ENCODE measurements at places on chromosomes 6 and 20. TPM values are rescaled to one million over a fixed set of nuclear protein-coding genes. Genes with fewer than 3 reads are reported as not detected.

GRCh38 chr6:34866509-34866908, 21.3 kb downstream of the TAF11 start:
- H3K36me3 ChIP-seq, result peaks cover 55% of the 10 kb centered on the region
- no peaks in the 10 kb centered on the region for H3K4me1 ChIP-seq
- no peak overlapping the region for H3K4me3 ChIP-seq
- no peaks in the 10 kb centered on the region for H3K27me3 ChIP-seq
- H3K27ac ChIP-seq, result no peak overlapping the region

DNA sequence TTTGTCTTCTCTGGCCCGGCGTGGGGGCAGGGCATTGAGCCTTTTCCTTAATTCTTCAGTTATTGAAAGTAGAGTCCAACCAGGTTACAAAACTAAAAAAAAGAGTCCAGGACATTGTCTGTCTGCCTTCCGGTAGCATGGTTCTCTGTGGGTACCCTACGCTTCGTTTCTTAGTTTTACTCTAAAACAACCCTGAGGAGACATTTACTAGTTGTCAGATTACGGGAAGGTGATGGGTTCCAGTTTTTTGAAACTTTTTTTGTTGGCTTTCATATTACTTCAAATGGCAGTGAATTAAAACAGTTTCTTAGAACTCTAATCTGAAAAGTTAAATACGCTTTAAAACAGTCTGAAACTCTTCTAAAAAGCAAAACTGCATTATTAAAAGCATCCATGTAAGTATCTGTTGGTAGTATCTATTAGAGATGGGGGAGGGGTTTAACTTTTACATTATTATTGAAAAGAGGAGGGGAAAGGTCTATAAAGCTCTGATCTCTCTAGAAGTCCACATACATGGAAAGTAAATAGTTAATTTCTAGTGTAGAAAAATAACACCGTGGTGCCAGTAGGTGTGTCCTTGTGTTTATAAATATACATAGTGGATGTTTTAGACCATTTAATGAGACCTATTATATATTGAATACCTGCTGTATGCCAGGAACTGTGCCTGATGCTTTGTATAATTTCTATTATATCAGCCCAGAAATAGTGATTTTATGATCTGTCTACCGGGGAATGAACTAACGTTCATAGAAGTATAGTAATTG, 2.2 kb downstream of the BICRAL start:
- H3K27ac ChIP-seq, result peak overlapping the region; percentile 99
- H3K27me3 ChIP-seq, result no peaks in the 10 kb centered on the region
- no peak for DNase-seq
- H3K36me3 ChIP-seq, result no peaks in the 10 kb centered on the region

- DNase-seq, result no peak
- no peaks in the 10 kb centered on the region for H3K36me3 ChIP-seq
- H3K4me3 ChIP-seq, result no peak overlapping the region
- H3K27me3 ChIP-seq, result peaks cover 59% of the 10 kb centered on the region
- no peak overlapping the region for H3K27ac ChIP-seq
These were observed 6.3 kb downstream of the OXT start for GRCh38 chr20:3077618-3078134.

DNA sequence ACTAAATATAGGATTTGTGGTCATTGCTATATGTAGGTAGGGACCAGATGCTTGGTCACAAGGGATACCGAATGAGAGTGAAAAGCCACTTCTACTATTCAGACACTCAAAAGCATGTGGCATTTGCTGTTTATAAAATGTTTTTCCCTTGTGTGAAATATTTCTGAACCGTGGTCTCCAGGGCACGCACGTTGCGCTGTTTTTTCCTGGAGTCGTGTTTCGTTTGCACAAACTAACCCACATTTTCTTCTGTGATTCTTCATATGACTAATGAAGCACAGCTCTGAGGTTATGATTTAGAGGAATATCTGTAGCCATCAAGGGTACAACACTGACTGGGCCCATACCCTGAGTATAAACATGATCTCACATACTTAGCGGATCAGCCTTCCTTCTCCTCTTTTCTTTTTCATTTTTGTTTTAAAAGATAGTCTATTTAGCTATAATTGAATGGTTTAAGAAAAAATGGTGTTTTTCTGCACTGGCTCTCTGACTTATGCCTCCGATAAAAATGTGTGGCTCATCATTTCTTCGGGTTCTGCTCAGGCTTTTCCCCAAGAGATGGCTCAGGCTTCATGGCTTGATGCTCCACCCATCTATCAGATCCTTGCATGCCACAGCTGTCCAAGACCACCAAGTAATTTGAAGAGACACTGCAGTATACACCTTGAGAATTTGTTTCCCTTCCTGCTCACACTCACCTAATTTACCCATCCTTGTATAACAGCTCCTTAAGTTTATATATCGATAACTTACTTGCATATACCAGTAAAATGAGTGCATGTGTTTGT, 59.9 kb upstream of the HBS1L start:
- no peaks in the 10 kb centered on the region for H3K4me1 ChIP-seq
- H3K27me3 ChIP-seq, result no peaks in the 10 kb centered on the region
- DNase-seq, result no peak
- no peaks in the 10 kb centered on the region for H3K36me3 ChIP-seq
- H3K27ac ChIP-seq, result no peak overlapping the region

DNA sequence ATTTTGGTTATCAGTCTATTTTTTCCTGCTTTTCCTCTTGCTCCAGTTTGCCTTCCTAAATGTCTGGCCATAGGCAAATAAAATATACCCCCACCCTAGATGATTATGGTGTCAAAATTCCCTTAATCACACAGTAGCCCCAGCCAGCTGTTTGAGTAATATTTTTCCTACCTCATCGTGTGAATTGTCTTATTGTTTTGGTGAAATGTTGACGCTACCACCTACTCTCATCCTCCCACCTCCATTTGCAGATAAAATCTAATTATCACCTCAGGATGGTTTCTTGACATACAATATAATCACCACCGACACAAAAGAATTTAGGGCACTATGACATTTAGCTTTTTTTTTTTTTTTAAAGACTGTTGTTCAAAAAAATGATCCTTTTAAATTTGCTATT, 44.1 kb upstream of the FUCA2 start:
- DNase-seq, result no peak
- peaks cover 24% of the 10 kb centered on the region for H3K4me1 ChIP-seq

DNA sequence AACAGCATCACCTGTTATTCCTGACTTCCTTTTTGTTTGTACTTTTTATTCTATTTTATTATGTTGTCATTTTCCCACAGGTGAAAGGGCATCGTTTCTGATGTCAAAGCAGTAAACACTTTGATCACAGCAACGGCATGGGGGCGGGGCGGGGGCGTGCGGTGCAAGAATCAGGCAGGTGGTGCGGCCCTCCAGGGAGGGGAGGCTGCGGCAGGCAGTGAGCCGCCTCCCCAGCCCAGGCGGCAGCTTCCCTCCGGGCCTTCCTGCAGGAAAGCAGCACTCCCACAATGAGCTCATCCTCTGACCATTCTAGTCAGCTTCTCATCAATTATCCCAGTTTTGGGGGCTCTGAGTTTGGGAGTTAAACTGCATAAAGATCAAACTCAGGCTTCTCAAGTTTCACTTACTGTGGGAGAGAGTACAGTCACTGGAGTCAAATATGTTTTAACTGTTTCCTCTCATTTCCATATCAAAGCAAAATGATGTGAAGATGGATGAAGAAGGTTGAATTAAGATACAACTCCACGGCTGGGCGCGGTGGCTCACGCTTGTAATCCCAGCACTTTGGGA, 608.4 kb upstream of the AGPAT4 start:
- no peaks in the 10 kb centered on the region for H3K36me3 ChIP-seq
- no peaks in the 10 kb centered on the region for H3K27me3 ChIP-seq
- H3K4me1 ChIP-seq, result no peaks in the 10 kb centered on the region
- H3K27ac ChIP-seq, result no peak overlapping the region
- H3K4me3 ChIP-seq, result no peak overlapping the region
- DNase-seq, result no peak

DNA sequence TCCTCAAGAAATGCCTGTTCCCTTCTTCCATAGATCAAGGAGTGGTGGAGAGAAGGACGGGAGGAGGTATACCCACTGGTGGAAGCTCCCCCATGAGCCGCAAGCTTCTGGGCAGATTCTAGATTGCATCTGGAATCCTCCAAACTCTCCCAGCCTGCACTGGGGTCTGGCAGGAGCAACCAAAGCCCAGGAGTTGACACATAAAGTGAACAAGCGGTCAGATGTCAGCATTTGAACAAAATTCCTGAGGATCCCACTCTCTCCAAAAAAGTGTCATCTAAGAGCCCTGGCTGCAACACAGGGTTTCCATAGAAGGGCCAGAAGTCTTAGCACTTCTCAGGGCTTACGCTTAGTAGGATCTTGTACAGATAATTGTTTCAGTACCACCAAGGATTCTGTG, 88.2 kb downstream of the KCNB1 start:
- H3K36me3 ChIP-seq, result no peaks in the 10 kb centered on the region
- peaks cover 4% of the 10 kb centered on the region for H3K27me3 ChIP-seq
- H3K27ac ChIP-seq, result no peak overlapping the region
- no peak for DNase-seq

DNA sequence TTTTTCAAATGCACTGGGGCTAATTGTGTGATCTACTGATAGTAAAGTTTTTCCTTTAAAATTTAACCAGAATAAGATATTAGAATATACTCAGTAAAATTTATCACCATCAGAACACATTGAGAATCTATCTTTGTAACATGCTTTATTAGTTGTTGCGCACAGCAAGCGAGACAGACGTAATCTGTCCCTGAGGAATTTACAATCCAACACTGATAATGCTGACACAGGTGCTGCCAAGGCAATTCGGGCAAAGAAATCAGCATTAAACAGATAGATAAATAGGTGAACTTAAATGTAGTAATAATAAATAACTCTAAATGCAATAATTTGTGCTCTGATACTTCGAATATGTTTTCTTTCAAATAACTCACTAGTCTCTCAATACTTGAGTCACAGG, 607.2 kb downstream of the HTR1B start:
- no peak for DNase-seq
- no peaks in the 10 kb centered on the region for H3K27me3 ChIP-seq
- H3K27ac ChIP-seq, result no peak overlapping the region
- no peaks in the 10 kb centered on the region for H3K36me3 ChIP-seq
- H3K4me3 ChIP-seq, result no peak overlapping the region

DNA sequence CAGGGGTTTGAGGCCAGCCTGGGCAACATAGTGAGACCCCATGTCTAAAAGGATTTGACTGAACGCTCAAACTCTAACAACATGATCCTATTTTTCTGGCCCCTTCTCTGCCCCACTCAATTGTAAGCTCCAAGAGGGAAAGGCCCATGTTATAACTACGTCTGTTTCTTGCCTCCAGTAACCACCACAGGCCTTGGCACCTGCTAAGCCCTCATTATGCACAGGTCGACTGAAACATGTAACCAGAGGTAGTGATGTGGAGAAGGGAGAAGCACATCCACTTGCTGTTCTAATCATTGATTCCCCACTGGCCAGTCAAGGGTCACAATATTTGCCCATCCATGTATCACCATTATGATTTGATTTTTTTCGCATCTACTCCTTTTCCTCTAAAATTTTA, 475.5 kb downstream of the KIF16B start:
- H3K36me3 ChIP-seq, result no peaks in the 10 kb centered on the region
- H3K4me3 ChIP-seq, result no peak overlapping the region
- peaks cover 2% of the 10 kb centered on the region for H3K4me1 ChIP-seq
- no peak overlapping the region for H3K27ac ChIP-seq

- peaks cover 25% of the 10 kb centered on the region for H3K36me3 ChIP-seq
- H3K27me3 ChIP-seq, result no peaks in the 10 kb centered on the region
- no peak overlapping the region for H3K27ac ChIP-seq
- no peak for DNase-seq
- H3K4me1 ChIP-seq, result no peaks in the 10 kb centered on the region
These were observed 18.3 kb downstream of the VEGFA start for GRCh38 chr6:43788301-43788700.

- no peak overlapping the region for H3K4me3 ChIP-seq
- peaks cover 55% of the 10 kb centered on the region for H3K36me3 ChIP-seq
- H3K27me3 ChIP-seq, result no peaks in the 10 kb centered on the region
These were observed 114.6 kb downstream of the MAN1A1 start for GRCh38 chr6:119234941-119235340.

- DNase-seq, result no peak
- no peak overlapping the region for H3K4me3 ChIP-seq
- no peaks in the 10 kb centered on the region for H3K27me3 ChIP-seq
- H3K36me3 ChIP-seq, result no peaks in the 10 kb centered on the region
These were observed 34.4 kb upstream of the RNF217 start for GRCh38 chr6:124927806-124928205.

GRCh38 chr6:1222728-1223595, 88.9 kb upstream of the FOXQ1 start:
- no peaks in the 10 kb centered on the region for H3K27me3 ChIP-seq
- H3K27ac ChIP-seq, result no peak overlapping the region
- H3K4me3 ChIP-seq, result no peak overlapping the region
- peaks cover 8% of the 10 kb centered on the region for H3K4me1 ChIP-seq

DNA sequence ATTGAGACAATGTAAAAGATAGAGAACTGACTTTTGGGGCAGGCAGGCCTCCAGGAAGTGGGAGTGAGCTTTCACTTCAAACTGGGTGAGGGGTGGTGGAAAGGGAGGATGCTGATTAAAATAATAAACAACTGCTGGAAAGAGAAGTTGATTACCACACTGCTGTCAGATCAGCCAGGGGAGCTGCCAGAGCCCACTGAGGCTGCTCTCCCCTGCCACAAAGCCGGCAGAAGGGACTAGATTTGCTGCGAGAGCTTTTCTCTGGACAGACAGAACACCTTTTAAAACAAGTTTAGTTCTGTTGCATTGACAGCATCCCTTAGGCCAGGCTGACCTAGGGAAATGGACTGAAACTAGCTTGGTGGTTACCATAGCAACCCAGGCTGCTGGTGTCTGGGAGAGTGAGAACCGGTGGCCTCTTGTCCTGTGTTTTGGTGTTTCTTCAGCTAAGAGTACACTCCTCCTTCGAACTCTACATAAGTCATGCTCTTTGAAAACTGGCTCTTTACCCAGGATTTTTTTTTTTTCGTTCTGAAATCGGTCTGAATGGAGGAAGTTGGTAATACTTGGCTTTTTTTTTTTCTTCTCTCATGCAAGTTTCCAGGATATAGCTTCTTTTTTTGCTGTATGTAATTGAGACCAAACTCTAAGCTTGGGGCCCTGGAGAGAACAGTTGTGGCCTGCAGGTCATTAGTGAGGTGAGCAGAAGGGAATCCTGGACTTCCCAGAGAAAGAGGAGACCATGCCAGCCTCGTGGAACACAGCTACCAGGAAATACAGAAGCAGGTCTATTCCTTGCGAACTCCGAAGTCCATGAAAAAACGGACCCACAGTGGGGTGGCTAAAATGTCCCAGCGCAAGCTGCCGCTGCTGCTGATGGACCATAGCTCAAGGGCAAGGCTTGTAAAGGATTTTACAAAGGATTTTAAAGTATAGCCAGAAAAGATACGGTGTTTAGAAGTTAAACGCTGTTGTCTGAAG, 374.4 kb downstream of the UTRN start:
- H3K27ac ChIP-seq, result peak overlapping the region; percentile 62
- DNase-seq, result peak; percentile 75
- peaks cover 27% of the 10 kb centered on the region for H3K4me1 ChIP-seq
- H3K27me3 ChIP-seq, result no peaks in the 10 kb centered on the region
- H3K36me3 ChIP-seq, result no peaks in the 10 kb centered on the region
- H3K4me3 ChIP-seq, result no peak overlapping the region

The WFDC12 gene
- not detected for total RNA-seq

The LY86 gene
- not detected for total RNA-seq

The VWA7 gene
- 0.29 TPM for total RNA-seq

The SLX4IP gene
- 9.5 TPM for total RNA-seq

The ESR1 gene
- not detected for total RNA-seq

The ID4 gene
- 38.5 TPM for total RNA-seq

The SLC22A1 gene
- 1.1 TPM for total RNA-seq

The GSTA4 gene
- 21.6 TPM for total RNA-seq
